Germinal center (tissue), 1 donor: ENCODE measurements at places on chromosomes 1 and 21.

GRCh38 chr1:161772397-161772796 lies 6.3 kb downstream of the ATF6 start:
- no peak for DNase-seq

DNA sequence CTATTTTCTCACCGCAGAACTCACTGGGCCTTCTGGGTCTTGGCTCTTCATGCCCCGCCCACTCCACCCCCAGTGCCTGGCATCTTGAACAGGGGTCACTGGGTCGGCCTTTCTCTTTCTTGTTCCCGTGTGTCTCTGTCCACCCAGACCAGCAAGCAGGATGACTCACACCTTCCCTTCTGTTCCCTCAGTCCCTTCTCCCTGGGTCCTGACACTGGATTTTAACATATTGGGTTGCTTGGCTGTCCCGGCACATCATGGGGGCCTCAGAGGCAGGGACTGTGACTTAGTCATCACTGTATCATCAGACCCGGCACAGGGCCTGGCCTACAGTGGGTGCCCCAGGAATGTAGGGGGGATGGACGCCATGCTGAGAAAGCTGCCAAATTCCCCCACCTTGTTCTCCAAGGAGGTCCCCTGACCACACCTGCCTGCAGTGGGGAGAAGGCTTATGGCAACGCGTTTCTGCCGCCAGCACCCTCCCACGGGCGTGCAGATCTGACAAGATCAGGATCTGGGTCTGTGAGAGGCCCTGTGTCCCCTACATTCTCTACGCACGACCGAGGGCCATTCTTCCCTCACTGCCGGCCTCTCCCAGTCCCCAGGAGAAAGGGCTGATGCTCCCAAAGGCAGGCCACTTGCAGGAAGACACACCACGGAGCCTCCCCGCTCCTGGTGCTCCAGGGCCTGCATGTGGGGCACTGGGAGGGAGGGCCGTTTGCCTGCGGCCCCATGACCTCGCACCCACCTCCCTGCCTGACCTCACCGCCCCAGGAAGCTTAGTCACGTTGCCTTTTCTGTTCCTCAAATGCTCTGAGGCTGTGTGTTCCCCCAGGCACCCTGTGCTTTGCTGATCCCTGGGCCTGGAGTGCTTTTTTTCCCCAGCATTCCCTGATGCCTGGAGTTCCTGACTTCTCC lies 157.2 kb upstream of the TMEM51 start:
- no peak for DNase-seq

- peak; percentile 59 for DNase-seq
These were observed 13.9 kb downstream of the NT5C1A start for GRCh38 chr1:39657923-39658485.

GRCh38 chr1:59687081-59687480 lies 127.7 kb upstream of the HOOK1 start:
- DNase-seq, result no peak

GRCh38 chr1:93686504-93687250 lies 5.0 kb upstream of the BCAR3 start:
- DNase-seq, result no peak

- DNase-seq, result no peak
These were observed 38.7 kb upstream of the TTC34 start for GRCh38 chr1:2840036-2840809.

DNA sequence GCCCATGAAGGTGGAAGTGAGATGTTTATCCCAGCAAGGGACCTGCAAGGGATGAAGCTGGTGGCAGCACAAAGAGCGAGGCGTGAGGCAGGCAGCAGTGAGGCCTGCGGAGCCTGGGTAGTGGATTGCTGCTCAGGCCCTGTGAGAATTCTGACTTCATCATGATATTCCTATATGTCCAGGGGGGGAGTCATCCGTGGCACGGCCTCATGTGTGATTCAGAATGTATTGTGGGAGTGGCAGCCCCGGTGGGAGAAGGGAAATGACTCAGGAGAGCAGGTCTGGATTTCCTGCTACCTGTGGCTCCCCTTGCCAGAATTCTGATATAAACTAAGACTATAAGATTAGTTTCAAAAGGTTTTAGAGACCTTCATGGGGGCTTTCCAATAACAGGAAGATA lies 240.9 kb downstream of the CAMTA1 start:
- DNase-seq, result no peak

GRCh38 chr1:206578978-206579374 lies 33.3 kb downstream of the EIF2D start:
- DNase-seq, result no peak

- no peak for DNase-seq
These were observed 81.5 kb upstream of the LRIF1 start for GRCh38 chr1:111045033-111045722.

GRCh38 chr1:82962658-82963057 lies 1036.3 kb downstream of the TTLL7 start:
- DNase-seq, result no peak

GRCh38 chr1:9471679-9472078 lies 67.6 kb upstream of the SLC25A33 start:
- DNase-seq, result no peak

DNA sequence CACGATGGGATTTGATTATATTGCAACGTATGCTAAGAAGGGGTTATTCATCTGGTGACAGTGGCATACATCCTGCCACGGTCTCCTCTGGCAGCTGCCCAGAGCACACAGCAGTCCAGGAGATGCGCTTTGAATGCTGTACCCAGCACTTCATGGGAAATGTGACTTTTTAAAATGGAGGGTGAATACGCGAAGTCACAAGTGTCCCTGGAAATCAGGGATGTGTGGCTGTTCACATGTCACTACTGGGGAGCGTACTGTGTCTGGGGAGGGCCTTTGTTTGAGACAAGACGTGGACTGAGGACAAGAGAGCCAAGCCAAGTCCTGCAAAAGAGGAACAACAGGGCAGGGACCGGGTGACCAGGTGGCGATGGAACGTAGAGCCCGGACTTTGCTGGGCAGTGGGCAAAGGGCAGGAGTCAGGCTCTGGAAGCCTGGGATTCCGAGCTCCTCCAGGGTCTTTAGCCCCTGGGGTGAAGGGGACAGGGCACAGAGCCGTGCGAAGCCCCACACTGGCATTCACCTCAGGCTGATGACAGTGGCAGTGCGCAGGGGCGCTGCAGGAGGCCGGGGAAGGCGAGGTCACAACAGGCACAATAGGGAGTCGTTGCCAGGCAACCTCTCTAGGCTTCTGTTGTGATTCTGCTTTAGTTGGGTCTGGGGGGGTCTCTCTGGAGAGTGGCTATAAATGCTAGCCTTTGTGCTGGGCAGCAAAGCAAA lies 11.4 kb upstream of the ZBTB21 start:
- DNase-seq, result no peak
